ENCODE measurements at places on chromosomes 2 and 18.

DNA sequence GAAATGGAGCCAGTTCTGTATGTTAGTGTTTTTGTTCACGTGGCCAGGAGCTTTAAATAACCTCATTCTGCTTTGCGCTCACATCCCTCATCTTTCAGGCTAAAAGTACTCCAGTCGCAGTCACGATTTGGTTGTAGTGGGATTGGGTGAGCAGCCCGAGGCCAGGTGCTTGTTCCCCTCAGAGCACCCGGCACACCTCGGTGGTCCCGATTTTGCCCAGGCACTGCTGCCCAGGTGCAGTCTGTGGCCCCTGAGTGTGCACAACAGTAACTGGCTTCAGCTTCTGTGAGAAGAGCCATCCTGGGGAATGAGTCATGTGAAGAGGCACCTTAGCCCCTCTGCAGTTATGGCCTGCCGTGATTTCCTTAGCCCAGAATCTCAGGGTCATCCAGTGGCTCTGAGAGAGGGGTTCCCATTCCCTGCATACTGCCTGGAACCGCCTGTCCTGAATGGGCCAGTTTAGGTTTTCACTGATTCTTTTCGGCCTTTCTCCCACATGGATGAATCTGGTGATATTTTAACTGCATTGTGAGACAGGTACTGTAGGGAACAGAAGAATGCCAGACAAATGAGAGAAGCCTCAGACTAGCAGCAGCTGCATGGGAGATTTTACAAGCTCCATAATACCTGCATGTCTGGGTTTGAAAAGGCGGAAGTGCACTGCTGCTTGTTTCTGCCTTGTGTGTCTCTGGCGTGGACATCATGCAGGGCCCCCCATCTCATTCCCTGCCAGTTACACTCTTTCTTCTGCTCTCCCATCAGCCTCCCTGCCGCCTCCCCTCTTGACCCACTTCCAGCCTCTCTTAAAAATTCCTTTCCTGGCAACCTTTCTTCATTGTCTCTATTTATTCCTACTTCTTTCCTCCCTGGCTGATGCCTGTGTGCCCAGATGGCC, 33.5 kb downstream of the IMPA2 start:
- DNase-seq = no peak

DNA sequence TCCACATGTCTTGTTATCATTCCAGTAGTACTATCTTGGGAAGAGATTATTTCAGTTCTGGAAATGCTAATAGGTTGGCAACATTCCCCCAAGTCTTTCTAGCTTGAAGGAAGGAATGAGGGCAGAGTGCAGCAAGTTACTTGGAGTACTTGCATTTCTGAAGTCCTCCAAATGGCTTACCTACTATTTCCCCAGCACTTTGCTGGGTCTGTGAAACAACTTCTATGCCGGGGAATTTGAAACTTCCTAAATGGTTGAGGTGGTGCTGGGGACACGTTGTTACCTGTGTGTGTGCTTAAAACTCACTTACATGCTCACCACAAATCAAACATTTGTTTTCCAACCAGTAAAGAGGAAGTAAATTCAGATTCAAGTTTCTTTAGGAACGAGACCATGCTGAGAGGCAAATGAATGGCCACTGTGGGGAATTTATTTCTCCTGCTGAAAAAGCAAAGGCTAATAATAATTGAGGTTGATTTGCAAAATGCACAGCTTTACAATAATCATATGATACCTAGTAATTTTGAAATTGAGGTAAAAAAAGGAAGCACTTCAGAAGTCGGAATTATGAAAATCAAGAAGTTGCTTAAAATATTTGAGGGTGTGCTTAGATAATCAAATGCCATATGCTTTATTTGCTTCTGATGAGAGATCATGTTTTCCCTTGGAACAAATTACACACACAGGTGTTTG, 1167.7 kb upstream of the ZEB2 start:
- DNase-seq = no peak

DNA sequence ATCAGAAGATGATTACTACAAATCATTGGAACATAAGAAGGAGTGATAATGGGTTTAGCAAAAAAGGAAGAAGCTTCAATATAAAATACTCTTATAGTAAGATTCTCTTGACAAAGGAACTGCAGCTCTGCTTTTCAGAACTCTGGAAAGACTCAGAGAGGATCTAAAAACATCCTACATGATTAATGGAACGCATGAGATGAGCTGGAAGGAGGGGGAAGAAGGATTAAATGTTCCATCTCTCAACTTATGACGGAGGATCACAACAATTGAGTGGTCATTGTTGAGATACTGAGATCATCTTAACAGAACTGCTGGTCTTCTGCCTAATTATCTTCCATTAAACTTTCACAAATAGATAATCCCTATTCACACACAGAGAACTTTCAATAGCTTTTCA, 267.5 kb upstream of the SLC8A1 start:
- no peak for DNase-seq

GRCh38 chr2:121663434-121663833, 14.2 kb upstream of the CLASP1 start:
- DNase-seq = no peak

DNA sequence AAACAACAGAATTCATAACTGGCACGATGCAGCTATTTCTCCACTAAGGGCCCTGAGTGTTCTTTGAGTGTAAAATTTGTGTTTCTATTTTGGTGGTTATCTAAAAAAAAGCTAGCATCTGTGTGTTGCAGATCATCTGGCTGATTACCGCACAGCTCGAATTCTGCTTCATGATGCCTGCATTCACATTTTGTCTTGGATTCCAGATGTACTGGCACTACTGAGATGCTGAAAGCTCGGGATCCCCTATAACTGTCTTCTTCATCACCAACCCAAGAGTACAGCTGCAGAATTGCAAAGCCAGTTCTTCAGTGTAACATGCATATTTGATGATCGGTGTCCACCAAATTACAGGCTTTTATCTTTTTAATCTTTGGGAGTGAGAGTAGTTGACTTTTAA, 51.6 kb upstream of the ZNF532 start:
- DNase-seq = no peak

DNA sequence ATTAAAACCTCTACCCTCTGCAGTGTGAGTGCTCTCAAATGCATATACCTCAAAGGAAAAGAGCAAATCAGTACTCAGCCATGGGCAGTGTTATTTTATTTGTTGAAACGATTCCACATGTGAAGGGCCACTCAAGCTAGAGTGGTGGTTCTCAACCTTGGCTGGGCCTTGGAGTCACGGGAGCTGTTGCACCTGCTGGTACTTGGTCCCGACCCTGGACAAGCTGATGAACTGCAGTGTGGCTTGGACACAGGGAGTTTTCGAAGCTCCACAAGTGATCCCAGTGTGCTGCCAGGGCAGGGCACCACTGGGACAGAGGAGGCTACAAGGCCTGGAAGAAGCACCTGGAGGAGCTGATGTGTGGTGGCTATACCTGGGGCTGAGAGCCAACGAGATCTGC, 19.7 kb downstream of the GNLY start:
- DNase-seq = no peak

DNA sequence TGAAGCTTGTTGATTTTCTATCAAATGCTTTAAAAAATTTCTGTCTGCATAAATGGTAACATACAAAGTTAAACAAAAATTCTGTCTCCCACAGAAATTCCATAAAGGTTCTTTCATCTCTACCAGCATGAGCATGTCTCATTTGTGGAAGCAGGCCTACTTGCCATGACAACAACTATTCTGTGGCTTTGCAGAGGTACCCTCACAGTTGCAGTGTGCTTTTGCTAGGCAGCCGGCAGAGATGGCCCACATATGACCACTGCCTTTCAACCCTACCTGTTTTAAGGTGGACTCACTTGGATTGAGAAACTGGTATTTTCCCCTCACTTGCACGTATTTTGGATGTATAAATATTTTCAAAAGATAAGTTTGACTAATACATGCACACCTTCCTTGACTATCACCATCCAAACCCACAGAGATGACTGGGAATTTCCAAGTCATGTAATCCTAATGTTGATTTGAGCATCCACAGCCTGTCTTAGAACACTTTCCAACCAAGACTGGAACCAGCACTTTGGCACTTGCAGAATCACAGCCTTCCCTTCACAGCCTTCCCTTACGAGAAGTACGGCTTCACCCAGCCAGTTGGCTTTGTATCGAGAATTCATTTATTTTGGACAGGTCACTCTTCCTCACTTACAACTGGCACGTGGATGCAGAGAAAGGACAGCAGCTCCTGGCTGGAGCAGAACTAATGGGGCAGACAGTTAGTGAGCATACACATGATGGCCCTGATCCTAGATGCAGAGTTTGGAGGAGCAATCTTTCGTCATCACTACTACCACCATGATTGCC, 9.3 kb upstream of the FHL2 start:
- DNase-seq = no peak

GRCh38 chr18:48840491-48840877, 110.3 kb downstream of the SMAD7 start:
- DNase-seq = peak; percentile 14
